ENCODE measurements at places on chromosomes 12 and 14.

- no peak for DNase-seq
Observed at GRCh38 chr12:39138268-39138667, 232.9 kb upstream of the CPNE8 start.

- no peak for DNase-seq
Observed at GRCh38 chr14:71472356-71473340, 459.6 kb upstream of the RGS6 start.

- DNase-seq = no peak
Observed at GRCh38 chr14:93045965-93046704, 69.6 kb downstream of the ITPK1 start.

DNA sequence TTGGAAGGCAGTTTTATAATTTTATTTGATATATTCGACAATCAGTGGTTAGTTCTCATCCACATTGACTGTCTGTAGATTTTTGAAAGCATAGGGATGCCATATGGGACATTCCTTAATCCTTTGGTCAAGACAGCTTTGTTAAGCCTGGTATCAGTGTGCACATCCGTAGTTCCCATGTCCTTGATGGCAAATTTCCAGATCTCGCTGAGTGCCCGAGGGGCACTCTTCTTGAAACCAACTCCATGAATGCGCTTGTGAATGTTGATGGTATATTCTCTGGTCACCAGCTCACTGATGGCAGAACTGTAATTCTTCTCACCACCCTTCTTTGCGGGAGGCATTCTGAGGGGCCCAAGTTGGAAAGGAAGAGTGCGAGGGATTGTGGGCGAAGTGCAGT lies 6.1 kb upstream of the DENND5B start:
- DNase-seq = no peak

GRCh38 chr14:35355981-35356841 lies 48.3 kb downstream of the NFKBIA start:
- DNase-seq = no peak

- no peak for DNase-seq
Observed at GRCh38 chr14:101008631-101009336, 105.3 kb upstream of the RTL1 start.

- no peak for DNase-seq
Observed at GRCh38 chr14:25121337-25122129, 71.6 kb upstream of the STXBP6 start.

- DNase-seq = no peak
Observed at GRCh38 chr14:57389646-57390036, 745 bp upstream of the NAA30 start.

DNA sequence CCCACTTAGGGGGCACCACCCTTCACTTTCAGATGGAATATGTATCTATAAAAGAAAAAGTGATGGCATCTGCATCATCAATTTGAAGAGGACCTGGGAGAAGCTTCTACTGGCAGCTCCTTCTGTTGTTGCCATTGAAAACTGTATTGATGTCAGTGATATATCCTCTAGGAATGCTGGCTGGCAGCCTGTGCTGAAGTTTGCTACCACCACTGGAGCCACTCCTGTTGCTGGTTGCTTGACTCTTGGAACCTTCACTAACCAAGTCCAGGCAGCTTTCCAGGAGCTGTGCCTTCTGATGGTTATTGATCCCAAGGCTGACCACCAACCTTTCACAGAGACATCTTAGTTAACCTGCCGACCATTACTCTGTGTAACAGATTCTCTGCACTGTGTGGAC lies 44.7 kb downstream of the RIMKLB start:
- DNase-seq = no peak

- DNase-seq = no peak
Observed at GRCh38 chr14:67680121-67680602, 5.7 kb upstream of the VTI1B start.

DNA sequence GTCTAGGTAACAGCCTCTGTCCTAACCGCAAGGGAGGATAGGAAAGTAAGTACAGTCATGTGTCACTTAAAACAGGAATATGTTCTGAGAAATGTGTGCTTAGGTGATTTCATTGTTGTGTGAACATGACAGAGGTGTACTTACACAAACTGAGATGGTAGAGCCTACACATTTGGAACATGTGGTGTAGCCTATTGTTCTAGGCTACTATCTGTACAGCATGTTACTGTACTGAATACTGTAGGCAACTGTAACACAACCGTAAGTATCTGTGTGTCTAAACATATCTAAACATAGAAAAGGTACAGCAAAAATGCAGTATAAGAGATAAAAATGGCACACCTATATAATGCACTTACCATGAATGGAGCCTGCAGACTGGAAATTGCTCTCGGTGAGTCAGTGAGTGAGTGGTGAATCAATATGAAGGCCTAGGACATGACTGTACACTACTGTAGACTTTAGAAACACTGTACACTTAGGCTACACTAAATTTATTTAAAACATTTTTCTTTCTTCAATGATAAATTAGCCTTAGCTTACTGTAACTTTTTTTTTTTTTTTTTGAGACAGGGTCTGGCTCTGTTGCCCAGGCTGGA lies 13.2 kb upstream of the MDM2 start:
- no peak for DNase-seq

- peak; percentile 56 for DNase-seq
Observed at GRCh38 chr14:100645196-100645981, 58.2 kb upstream of the BEGAIN start.

GRCh38 chr14:23299986-23300686 lies 2.5 kb downstream of the PPP1R3E start:
- DNase-seq = no peak

DNA sequence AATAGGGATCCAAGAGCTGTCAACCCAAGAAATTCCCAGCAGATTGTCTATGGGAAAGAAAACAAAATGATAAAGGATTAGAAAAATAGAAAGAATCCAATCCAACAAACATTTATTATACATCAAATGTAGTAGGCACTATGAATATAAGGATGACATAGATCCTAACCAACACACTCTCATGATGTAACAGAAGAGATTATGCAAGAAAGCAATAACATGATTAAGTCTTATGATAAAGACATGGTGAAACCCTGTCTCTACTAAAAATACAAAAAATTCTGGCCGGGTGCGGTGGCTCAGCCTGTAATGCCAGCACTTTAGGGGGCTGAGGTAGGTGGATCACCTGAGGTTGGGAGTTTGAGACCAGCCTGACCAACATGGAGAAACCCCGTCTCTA lies 2.7 kb downstream of the MED6 start:
- DNase-seq = no peak

GRCh38 chr14:104723651-104724406 lies at the start of gene ADSS1:
ADSS1 (plus strand) TSS chr14:104724229; CDS start chr14:104724271, 42 bp downstream.
- DNase-seq = peak; percentile 3

DNA sequence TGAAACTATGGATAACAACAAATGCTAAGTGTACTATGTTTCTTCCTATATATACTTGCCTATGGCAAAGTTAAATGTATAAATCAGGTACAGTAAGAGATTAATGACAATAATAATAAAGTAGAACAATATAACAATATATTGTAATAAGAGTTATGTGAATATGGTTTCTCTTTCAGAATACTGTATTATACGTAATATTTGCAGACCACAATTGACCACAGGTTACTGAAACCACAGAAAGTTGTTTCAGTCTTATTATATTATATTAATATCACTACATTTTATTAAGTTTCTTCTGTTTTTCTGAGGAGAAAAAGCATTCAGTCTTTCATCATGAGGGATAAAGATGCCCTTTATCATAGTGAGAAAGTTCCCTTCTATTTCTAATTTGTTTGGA lies 131.2 kb downstream of the EML1 start:
- no peak for DNase-seq

DNA sequence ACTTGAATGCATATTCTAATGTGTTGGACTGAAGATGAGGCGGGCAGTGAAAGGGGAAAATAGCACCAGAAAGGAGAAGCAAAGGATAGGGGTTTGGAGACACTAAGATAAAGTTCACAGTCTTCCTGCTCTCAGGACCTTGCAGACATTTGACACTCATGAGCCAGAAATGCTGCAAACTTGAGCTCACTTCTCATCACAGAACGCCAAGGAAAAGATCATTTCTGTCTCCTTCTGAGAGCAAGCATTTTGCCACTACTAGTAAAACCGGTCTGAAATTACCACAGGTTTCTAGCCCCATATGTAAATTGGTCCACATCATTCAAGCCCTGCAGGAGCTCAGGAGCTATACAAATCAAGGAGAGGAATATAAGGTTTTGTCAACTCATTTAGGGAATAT lies 44.6 kb upstream of the ANO2 start:
- no peak for DNase-seq

- no peak for DNase-seq
Observed at GRCh38 chr14:70188659-70189455, at the start of gene SLC8A3. SLC8A3 (minus strand) TSS chr14:70188951; CDS start chr14:70168422, 20,529 bp downstream.

GRCh38 chr12:117408161-117408791 lies 46.9 kb upstream of the NOS1 start:
- no peak for DNase-seq

GRCh38 chr12:97005174-97005573 lies 98.1 kb downstream of the NEDD1 start:
- no peak for DNase-seq

GRCh38 chr12:53795927-53796326 lies 44.1 kb upstream of the CISTR start:
- DNase-seq = no peak

- DNase-seq = no peak
Observed at GRCh38 chr12:57216921-57217879, 606 bp downstream of the NXPH4 start.

DNA sequence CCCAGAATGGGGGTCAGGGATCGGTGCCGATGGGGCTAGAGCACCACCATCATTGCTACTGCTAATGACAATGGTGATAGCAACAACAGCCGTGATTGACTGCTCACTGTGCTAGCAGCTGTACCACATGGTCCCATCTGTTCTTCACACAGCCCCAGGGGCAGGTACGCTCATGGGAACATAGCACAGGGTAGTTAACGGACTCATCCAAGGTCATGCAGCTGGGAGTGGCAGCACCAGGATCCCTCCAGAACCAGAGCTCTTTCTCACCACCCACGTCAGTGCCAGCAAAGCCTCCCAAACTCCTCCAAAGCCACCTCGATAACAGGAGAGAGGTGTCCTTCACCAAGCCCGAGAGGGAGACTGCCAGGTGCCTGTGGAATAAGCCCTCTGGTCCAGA lies 11.2 kb upstream of the DYNC1H1 start:
- DNase-seq = no peak

DNA sequence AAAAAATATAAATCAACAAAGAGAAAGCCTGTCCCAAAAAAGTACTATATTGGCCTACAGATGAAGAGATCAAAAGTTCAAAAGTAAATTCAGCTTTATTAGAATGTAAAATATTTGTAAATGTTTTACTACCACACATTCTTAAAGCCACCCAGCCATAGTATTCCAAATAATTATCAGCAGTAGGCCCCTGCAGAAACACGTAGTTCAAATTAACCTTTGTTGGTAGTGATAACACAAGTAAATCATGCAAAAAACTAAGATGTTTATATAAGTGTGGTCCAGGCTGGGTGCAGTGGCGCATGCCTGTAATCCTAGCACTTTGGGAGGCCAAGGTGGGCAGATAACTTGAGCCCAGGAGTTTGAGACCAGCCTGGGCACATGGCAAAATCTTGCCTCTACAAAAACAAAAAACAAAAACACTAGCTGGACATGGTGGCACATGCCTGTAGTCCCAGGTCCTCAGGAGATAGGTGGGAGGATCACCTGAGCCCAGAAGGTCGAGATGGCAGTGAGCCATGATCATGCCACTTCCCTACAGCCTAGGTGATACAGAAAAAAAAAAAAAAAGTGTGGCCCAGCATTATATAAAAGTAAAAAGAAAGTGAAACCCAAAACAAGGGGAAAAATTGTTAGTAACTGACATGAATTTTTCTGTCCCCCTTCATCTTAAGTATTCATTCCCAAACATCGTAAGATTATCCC lies 17.9 kb downstream of the SPTLC2 start:
- no peak for DNase-seq

Measured in SHP77 treated with DMSO at 0.1 percent for 48 hours (cell line).